ENCODE measurements at places on chromosomes 6 and 20. TPM values are rescaled to one million over a fixed set of nuclear protein-coding genes. Genes with fewer than 3 reads are reported as not detected.

The TAP2 gene
- 7.8 TPM for total RNA-seq

The DUSP15 gene
- 0.13 TPM for total RNA-seq

The GPR63 gene
- 0.64 TPM for total RNA-seq

The ASIP gene
- total RNA-seq: not detected

The NT5E gene
- 111 TPM for total RNA-seq

The RSPH4A gene
- total RNA-seq: 0.40 TPM

The PBOV1 gene
- total RNA-seq: not detected

The TBX18 gene
- total RNA-seq: 7.0 TPM

The CD24 gene
- 6.5 TPM for total RNA-seq

The RBPJL gene
- total RNA-seq: not detected

The BTN1A1 gene
- total RNA-seq: not detected

The KIFC1 gene
- 31.4 TPM for total RNA-seq

The NRSN1 gene
- total RNA-seq: not detected

The BPIFB2 gene
- total RNA-seq: not detected

The SLC32A1 gene
- total RNA-seq: not detected

The GABBR1 gene
- 12.3 TPM for total RNA-seq

The RPP21 gene
- 56.3 TPM for total RNA-seq

The ME1 gene
- 20.0 TPM for total RNA-seq
